ENCODE measurements at places on chromosomes 11 and 22.

GRCh38 chr22:49789289-49790141 lies 38.2 kb downstream of the BRD1 start:
- DNase-seq: no peak

DNA sequence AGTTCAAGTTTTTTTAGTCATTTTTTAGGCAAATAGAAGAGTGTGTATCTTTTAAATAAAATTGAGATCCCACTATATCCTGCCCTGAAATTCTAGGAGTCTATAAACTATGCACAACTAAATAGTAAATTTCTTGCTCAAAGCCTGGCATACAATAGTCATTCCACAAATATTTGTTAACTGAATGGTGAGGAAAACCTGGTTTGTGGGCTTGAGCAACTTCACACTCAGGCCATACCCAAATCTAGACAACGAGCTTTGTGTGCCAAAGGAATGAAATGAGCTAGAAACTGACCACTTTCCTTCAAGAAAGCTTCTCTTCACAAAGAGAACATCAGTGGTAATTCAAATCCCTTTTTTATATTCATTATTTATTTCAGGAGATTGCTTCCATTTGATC lies 39.6 kb upstream of the AMOTL1 start:
- no peak for DNase-seq

- no peak for DNase-seq
Measured at GRCh38 chr11:77799338-77799737, 21.2 kb downstream of the RSF1 start.

GRCh38 chr22:43256569-43256968 lies 69.6 kb upstream of the TTLL12 start:
- no peak for DNase-seq

DNA sequence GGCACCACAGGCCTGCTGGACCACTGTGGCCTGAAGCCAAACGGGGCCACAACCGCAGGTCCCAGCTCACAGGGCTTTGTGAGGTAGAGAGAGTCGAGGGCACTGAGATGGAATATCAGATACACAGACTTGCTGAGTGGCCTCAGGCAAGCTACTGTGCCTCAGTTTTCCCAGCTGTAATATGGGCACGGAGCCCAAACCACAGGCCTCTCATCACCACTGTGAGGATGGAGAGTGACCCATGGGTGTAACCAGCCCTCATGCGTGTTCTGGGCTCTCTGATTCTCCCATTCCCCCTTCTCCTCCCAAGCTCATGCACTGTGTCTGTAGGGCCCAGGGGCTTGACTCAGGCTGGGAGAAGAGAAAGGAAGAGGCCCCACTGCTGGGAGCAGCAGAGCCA lies 4.2 kb downstream of the UNC93B1 start:
- no peak for DNase-seq

- no peak for DNase-seq
Measured at GRCh38 chr11:2315395-2316168, 13.8 kb downstream of the TSPAN32 start.

- no peak for DNase-seq
Measured at GRCh38 chr11:35247863-35248262, 108.9 kb downstream of the CD44 start.

GRCh38 chr11:21119411-21119810 lies 450.0 kb downstream of the NELL1 start:
- DNase-seq: no peak

DNA sequence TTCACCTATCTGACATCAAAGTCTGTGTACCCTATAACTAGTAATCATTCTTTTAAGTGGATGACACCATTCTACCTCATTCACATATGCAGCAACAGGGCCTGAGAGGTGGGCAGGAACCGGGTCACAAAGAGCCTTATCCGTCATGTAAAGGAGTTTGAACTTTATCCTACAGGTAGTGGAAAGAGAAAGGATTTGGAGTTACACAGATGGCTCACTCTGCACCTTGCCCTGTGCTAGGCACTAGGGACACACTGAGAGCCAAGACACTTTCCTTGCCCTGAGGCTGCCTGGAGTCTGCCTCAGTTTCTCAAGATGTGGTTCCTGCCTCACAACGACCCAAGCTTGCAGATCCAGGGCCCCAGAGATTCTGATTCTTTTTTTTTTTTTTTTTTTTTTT lies 14.3 kb upstream of the ACER3 start:
- no peak for DNase-seq

GRCh38 chr11:132187386-132187785 lies 817.0 kb downstream of the NTM start:
- DNase-seq: no peak

DNA sequence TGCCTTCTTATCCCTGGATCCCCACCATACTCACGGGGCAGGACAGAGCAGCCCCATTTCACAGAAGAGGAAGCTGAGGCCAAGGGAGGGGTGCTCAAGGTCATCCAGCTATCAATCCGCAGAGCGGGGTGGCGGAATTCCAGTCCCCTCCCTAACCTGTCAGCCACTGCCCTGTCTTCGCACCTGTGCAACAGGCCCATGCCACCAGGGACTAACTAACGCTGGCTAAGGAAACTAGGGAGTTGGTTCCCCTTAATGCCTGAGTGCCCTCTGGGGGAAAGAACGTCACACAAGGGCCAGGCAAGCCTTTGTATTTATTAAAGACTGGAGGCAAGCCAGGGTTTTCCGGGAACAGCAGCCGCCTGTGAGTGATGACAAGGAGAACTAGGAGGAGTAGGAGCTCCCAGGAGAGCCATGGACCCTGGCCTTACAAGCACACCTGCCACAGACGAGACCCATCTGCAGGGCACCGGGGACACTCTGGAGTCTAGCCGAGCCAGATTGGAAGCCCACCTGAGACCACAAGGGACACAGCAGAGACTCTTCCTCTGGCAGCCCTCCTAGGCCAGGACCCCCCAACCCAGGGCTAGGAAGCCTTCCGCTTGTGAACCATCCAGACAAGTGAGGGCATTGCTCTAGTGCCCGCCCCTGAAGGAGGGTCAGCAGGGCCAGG lies 64.4 kb downstream of the MYH9 start:
- DNase-seq: no peak

DNA sequence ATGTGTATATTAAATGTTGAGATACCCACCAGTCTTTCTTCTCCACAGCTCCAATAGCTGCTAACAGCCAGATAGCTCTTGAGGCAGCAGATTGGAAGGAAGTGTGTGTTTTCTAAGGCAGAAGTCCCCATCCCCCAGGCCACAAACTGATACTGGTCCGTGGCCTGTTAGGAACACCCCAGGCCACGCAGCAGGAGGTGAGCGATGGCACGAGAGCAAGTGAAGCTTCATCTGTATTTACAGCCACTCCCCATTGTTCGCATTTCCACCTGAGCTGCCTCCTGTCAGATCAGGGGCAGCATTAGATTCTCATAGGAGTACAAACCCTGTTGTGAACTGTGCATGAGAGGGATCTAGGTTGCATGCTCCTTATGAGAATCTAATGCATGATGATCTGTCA lies 12.7 kb downstream of the CCDC73 start:
- DNase-seq: no peak

DNA sequence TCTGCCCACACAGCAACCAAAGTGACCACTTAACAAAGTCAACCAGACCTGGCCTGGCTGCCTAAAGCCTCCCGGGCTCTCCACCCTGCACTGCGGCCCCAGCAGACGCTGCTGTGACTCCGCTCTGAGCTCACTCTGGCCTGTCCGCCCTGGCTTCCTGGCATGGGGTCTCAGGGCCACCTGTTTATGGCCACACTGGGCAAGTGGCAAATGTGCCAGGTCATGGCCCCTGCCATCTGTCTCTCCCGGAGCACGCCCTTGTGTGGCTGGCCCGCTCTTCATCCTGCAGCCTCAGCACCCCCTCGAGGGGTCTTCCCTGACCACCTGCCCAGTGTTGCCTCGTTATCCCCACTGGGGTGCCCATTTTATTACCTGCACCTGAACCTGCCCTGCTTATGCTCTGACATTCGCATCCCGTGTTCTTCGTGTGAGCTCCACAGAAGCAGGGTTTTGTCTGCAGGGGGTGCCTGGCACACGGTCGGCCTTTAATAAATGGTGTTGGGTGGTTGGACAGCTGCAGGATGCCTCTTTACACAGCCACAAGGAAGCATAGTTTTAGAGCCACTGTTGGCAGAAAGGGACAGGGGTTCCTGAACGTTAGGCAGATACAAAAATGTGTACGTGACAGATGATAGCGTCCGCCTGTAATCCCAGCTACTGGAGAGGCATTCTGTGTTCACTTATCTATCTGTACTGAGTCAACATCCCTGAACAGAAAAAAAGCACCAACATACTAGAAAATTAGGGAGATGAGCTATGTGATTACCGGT lies 785.6 kb downstream of the TBC1D22A start:
- no peak for DNase-seq

DNA sequence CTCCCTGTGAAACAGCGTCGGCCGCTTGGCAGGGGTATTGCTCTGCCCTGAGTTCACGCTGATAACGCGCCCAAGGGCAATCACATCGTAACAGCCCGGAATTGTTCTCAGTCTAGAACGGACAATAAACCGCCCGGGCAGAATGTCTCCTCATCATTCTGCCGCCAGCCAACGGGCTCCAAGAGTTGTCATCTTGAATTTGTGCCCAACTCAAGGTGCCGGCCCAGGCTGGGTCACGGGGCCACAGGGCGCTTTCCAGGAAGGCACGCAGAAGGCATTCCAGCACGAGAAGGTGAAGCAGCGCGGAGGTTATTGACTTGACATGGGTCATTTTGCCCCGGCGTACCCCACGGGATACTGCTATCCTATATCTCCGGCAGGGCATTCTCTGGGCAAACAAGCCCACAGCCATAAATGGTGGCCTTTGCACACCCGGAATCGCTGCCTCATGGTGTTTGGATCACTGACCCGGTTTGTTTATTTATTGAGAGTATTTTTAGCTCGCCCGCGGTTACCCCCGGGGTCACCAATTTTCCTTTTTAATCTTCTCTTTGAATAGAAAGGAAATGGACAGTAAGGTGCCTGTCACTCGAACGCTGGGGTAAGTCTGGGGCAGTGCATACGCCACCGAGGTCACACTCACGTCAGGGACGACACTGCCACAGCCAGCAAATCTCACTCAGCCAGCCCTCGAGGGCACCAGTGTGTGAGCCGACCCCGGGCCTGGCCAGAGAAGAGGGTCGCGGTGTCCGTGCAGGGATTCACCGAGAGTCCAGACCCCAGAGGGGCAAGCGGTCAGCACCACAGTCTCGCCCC lies 72.4 kb upstream of the FGF3 start:
- DNase-seq: no peak

DNA sequence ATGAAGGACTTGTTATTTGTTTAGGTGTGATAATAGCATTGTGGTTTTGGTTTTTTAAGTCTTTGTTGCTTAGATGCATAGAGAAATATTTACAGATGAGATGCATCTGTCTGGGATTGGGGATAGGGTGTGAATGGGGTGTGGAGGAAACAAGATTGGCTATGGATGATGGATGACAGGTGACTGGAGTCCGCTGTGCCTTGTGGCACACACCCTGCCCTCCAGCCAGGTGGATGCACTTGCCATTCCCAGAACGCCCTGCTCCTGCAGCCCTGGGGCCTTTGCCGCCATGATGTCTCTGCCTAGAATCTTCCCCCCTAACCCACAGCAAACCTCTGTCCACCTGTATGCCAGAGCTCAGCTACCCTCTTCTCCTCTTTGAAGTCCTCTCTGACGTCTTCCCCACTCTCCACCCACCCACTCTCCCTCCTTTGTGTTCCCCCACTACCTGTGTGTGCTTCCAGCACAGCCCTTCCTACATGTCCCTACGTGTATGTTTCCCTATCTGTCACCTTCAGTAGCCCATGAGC lies 54.7 kb downstream of the WNT11 start:
- no peak for DNase-seq

- no peak for DNase-seq
Measured at GRCh38 chr11:93942176-93942575, 79.0 kb upstream of the HEPHL1 start.

DNA sequence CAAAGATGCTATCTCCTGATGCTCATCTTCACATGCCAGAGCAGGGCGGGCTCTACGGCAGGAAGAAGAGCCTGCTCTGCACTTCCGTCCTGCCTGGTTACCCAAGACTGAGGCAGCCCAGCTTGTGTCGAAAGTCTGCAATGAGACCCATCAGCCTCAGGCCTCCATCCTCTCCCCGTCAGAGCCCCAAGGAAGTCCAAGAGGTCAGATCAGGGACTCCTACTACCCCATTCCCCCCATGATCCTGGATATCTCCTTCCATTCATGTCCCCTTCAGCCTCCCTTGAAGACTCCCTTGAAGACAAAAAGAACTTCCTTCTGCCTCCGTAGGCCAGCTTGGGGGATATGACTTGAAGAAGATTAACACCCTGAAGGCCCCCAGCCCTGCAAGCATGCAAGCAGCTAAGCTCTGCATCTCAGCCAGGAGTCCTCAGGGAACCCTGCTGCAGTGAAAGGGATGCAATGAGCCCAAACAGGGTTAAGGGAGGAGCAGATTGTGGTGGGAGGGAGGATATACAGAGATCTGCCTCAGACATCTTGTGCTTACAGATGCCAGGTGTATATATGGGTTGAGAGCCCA lies 85.6 kb downstream of the TRIM29 start:
- DNase-seq: no peak

GRCh38 chr22:38782402-38783094 lies 11.4 kb downstream of the DNAL4 start:
- DNase-seq: no peak

DNA sequence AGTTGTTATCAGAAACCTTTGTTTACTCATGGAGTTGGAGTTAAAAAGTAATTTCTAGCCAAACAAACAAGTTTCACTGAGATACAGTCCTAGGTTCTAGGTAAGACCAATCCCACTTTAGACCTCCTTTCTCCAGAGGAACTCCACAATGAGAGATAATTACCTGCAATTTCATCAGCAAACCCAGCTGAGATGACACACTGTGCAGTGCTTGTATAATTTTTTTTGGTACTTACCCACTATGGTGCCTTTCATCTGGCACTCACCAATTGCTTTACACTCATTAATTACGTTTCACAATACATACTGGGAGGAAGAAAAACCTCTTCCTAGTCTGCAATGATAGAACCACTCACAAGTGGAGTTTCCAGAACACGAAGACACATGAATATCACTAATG lies 1.8 kb upstream of the MUC15 start:
- no peak for DNase-seq

- no peak for DNase-seq
Measured at GRCh38 chr11:130208241-130209127, 48.9 kb downstream of the ST14 start.

GRCh38 chr11:70352601-70353000 lies 45.7 kb upstream of the CTTN start:
- no peak for DNase-seq

- no peak for DNase-seq
Measured at GRCh38 chr11:73473252-73473651, 97.1 kb downstream of the RELT start.

- DNase-seq: no peak
Measured at GRCh38 chr11:76656571-76657081, 13.9 kb downstream of the LRRC32 start.

DNA sequence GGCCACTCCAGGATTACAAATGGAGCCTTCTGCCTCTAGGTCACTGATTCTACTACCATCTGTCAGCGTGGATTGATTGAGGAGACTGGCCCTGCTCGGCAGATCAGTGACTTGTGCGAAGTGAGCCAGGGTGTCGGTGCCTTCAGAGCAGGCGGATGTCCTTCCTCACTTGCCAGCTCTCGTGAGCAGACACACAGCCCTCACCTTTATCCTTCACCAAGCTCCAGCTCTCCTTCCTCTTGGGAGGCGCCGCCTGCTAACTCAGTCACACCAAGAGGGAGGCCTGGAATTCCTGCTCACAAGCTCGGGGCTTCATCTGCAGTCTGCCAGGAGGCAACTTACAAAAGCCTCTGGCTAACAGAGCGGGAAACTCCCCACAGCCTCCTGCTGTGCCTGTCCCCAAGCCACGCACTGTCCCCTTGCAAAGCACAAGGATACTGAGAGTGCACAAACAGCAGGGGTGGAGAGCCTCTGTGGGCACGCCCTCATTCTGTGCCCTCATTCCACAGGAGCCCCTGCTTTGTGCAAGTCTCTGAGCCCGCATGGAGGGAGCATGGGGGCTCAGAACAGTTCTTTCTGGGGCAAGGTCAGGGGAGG lies 3.5 kb upstream of the TCF20 start:
- DNase-seq: no peak

Measured in stimulated activated CD4-positive, alpha-beta T cell treated with anti-CD3 and anti-CD28 coated beads, Interleukin-1b, Interleukin-23, amount 100 ng/mL, for 1 hour (primary cell).